ENCODE measurements at places on chromosomes 11 and 22.

DNA sequence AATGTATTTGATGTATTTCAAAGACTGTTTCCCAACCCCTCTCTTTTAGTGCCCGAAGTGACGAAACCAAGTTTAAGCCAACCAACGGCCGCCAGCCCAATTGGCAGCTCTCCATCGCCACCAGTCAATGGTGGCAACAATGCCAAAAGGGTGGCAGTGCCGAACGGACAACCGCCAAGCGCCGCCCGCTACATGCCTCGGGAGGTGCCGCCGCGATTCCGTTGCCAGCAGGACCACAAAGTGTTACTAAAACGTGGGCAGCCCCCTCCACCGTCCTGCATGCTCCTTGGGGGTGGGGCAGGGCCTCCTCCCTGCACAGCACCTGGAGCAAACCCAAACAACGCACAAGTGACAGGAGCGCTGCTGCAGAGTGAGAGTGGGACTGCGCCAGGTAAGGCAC is 84.1 kb downstream of the TNRC6B start:
- DNase-seq: no peak

DNA sequence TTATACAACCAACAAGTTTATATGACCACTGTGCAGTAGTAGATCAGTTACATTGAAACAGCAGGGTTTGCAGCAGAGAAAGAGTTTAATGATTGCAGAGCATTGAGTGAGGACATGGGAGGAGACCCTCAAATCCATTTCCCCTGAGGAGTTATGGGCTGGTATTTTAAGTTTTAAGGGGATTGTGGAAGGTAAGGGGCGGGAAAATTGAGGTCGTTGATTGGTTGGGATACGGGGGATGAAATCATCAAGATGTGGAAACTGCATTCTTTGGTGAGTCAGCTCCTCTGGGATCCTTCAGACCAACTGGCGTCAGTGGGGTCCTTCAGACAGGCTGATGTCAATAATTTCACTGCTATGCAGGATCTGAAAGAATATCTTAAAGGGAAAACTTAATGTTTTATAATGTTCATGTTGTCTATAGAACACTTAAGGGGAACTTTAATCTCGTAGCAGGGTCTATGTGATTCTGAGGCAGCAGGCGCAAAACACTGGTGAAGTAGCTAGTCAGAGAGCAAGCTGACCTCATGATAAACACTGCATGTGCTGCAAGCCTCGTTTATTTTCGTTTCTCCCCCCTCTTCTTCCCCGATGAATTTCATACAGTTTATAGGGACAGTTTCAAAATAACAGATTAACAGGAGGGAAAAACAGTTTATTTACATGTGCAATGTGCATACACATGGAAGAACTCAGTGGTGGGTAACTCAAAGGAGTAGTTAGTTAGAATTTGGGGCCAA is 17.4 kb upstream of the BACE1-AS start:
- DNase-seq: no peak

DNA sequence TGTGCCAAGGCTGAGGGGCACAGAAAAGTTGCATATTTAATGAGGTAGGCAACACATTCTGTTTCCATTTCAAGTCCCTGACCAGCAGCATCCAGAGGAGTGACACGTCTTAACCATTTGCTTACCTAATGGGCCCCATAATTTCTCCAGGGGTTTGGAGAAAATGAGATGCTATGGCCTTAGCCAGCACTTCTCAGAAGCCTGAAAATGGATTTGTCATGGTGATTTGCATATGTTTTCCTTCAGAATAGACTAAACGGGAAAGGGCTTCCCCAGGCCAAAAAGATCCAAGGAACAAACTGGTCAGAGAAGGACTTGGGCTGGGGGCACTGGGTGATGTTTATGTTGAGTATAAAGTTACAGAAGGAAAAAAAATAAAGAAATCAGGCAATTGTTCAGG is 16.7 kb downstream of the CSRP3 start:
- DNase-seq: no peak

- DNase-seq: peak; percentile 10
These were observed 143.7 kb downstream of the SNX19 start for GRCh38 chr11:130772266-130773227.

DNA sequence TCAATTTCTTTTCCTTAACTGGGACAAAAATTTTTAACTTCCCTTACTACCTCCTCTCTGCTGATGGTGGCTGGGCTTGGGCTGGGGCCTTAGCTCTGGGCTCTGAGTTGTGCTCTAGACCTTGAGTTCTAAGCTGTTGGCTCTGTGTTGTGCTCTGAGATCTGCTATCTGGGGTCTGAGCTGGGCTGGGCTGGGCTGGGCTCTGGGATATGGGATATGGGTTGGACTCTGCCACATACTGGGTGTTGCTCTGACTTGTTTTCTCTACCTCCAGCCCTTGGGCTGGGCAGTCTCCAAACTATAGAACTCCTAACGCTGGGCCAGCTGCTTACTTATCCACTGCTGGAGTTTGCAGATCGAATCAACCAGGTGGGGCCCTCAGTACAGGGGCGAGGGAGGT is 41.9 kb downstream of the DNHD1 start:
- no peak for DNase-seq

DNA sequence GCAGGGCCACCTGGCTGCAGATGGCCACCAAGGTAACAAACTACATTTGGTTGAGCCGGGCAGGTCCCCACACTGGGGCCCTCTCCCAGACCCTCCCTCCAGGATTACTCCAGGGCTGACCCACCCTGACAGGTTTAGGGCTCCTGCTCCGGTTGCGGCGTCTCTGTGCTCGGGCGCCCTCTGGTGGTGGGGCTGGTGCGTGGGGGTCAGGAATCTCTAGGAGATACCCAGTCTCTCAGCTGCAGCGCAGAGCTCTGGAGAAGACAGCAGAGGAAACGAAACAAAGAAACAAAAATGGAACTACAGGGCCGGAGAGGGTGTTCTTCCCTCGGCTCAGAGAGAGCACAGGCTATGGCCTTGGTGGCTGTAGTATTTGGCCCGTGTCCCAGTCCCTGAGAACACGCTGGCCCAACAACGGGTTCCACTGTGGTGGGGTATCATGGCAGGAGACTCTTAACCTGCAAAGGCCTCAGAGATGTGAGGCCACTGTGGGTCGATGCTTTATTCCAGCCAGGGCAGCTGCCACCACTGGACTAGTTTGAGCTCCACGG is 2.4 kb downstream of the C11orf96 start:
- DNase-seq: peak; percentile 84

DNA sequence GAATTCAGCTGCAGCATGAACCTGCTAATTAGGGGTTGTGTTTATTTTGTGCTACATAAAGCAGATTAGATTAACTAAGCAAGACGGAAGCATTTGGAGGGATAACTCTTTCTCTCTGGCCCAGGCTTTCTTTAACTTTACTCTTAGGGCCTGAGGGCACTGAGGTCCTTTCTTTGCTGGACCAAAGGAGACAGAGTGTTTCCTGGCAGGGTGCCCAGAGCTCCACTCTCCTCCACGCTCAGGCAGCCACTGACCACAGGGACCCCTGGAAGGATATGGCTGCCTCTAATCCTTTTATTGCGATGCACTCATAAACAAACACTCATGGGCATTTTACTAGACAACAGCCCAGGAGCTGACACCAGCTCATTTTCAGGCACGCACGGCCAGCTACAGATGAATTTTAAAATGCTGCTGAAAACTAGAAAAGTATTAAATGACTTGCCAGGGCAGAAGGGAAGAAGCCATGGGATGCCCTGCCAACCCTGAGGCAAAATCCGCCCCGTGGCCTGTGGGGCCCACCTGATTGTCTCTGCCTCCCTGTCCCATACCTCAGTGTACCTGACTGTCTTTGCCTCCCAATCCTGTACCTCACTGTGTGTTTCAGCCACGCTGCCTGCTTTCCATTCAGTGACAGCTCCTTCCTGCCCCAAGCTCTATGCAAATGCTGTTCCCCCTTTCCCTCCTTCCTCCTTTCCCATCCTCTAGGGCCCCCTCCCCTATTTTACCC is 192.6 kb upstream of the NAV2 start:
- no peak for DNase-seq

GRCh38 chr11:72774499-72774898 is 19.3 kb downstream of the STARD10 start:
- no peak for DNase-seq

DNA sequence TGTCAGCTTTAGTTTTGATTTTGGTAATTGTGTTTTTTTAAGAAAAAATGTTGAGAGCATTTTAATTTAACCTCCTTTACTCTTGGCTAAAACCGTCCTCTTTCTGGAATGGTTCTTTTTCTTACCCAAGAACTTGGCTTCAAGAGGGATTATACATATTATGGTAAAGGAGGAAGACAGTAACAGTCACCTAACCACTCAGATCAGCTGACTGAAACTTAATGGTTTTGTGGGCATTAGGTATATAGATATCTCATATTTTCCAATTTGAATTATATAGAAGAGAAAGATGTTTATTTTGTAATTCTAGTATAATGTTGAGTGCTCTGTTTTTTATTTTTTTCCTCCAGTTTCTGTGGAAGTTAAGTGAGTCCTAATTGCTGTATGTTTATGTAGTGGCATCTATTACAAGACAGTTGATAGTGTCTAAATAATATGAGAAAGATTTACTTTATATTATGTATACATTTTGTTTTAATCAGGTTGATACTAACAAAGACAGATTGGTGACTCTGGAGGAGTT is 36.6 kb upstream of the NCR3LG1 start:
- no peak for DNase-seq

DNA sequence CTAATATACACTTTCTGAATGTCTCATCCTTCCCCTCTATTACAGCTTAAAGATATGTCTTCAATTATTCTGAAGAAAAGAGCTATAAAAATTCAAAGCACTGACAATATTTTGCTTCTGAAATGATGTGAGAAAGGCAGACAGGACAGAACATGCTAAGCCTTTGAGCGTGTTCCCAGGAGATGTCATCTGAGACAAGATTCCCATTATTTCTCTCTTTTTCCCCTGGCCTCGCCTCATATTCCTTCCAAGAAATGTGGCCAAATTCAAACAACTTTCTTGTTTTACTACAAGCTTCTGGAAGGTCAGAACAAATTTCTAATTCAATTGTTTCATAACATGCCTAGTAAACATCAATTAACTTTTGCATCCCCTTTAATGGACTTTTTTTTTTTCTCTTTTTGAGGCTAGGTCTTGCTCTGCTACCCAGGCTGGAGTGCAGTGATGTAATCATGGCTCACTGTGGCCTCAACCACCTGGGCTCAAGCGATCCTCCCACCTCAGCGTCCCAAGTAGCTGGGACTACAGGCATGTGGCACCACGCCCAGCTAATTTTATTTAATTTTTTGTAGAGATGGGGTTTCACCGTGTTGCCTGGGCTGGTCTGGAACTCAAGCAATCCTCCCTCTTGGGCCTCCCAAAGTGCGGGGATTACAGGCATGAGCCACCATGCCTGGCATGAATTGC is 37.1 kb upstream of the NFRKB start:
- DNase-seq: no peak

DNA sequence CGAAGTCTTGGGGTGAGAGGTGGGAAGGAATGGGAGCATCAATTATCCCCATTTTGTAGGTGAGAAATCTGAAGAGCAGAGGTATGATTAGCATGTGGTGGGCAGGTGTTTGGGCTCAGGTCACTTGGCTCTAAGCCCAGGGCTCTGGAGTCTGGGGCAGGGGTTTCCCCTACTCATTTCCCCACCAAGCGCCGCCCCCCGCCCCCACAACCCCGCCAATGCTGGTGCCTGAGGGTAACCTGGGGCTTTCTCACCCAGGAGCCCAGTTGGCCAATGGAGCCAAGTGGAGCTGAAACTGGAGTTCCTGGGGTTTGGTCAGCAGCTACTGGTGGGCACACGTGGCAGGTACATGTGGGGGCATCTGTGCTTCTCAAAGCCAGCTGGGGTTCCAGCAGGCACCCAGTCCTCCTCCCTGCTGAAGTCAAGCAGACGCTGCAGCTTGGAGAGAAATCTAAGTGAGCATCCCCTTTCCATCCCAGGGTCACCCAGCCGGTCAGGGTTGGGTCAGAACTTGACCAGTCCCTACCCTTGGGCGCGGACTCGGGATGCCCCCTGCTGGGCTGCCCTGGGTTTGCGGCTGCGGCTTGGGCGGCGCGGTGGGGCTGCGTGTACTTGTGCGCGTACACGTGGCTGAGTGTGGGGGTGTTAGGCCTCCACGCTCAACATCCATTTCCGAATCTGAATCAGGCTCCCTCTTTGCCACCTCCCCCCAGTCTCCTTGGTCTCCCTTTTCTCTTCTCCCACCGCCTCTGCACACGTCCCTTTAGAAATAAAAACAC is 1.7 kb upstream of the CHRM1 start:
- no peak for DNase-seq

DNA sequence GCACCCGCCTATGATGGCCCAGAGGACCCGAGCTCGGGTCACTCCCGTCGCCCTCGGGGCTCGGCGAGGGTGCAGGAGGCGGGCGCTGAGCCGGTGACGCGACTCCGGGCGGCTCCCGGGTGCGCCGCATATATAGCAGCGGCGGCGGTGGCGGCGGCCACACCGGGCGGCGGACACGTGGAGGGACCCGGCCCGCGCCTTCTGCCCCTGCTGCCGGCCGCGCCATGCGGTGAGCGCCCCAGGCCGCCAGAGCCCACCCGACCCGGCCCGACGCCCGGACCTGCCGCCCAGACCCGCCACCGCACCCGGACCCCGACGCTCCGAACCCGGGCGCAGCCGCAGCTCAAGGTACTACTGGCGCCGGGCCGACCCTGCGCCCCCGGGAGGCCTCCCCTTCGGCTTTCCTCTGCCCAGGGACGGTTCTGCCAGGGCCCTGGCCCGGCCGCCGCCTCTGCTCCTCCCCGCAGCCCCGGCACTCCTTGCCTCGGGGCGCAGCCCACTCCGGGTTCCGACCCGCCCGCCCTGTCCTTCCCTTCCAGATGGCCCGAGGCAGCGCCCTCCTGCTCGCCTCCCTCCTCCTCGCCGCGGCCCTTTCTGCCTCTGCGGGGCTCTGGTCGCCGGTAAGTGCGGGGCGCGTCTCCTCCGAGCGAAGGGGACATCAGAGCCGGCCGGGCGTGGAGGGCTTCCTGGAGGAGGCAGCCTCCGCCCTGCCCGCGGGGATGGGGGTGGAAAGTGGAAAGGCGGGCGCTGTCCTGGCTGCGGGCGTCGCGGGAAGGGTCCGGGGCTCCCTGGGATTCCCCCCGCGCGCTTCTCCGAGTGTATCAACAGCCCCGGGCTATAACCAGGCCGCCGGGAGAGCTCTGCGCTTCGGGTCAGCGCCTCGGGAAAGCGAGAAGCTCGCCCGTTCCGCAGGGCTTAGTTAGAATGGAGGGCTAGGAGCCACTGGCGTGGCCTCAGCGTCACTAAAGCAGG is at the start of gene GAL:
Gene GAL (plus strand): TSS at position 160 of the 972 bp plus-strand sequence. CDS start 380 bp downstream, at position 540.
- DNase-seq: peak; percentile 90

- no peak for DNase-seq
These were observed 717.8 kb downstream of the JRKL start for GRCh38 chr11:97107604-97108003.

GRCh38 chr11:37394236-37394870 is 796.3 kb upstream of the RAG2 start:
- DNase-seq: no peak

DNA sequence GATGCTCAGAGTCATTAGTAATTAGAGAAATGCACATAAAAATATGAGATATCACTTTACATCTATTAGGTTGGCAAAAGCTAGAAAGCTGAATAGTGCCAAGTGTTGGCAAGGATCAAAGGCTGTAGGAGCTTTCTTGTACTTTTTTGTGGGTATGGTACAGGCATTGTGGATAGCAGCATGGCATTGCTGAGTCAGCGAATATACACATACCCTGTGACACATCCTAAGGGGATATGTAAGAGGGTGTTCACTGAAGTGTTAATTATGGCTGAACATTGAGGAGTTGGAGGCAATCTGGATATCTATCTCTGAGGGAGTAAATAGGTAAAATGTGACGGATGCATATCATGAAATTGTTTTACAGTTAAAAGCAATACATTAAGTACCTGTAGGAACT is 27.0 kb upstream of the IL18BP start:
- no peak for DNase-seq

- DNase-seq: no peak
These were observed 82.5 kb upstream of the PICALM start for GRCh38 chr11:86151174-86152005.

Data from HuH-7 (cell line).